Vein endothelial cell (primary cell): ENCODE measurements at places on chromosomes 11 and 22. TPM values are rescaled to one million over a fixed set of nuclear protein-coding genes. Genes with fewer than 3 reads are reported as not detected.

Gene CRELD2
- 36.6 and 45.4 TPM in 2 replicates for total RNA-seq

Gene GPR137
- total RNA-seq: 15.5 and 16.3 TPM in 2 replicates

Gene KLHDC7B
- total RNA-seq: under 0.01 TPM in 1 of 2 replicates, not detected in the other

Gene MS4A13
- not detected in 2 replicates for total RNA-seq

Gene SLC43A3
- 107 and 123 TPM in 2 replicates for total RNA-seq

Gene SLC5A12
- total RNA-seq: not detected in 2 replicates

Gene APOBEC3G
- 4.1 and 4.6 TPM in 2 replicates for total RNA-seq
